ENCODE measurements at places on chromosomes 6 and 20. TPM values are rescaled to one million over a fixed set of nuclear protein-coding genes. Genes with fewer than 3 reads are reported as not detected.

CRYBG1 gene
- 1.6 TPM for total RNA-seq

GRCh38 chr6:1624851-1625781 lies 15.4 kb downstream of the FOXC1 start:
- no peak for DNase-seq

BPIFB4 gene
- total RNA-seq = not detected

OPRM1 gene
- total RNA-seq = not detected

GRCh38 chr6:63307581-63308246 lies 12.1 kb downstream of the LGSN start:
- no peak for DNase-seq

SEL1L2 gene
- 1.2 TPM for total RNA-seq

DNA sequence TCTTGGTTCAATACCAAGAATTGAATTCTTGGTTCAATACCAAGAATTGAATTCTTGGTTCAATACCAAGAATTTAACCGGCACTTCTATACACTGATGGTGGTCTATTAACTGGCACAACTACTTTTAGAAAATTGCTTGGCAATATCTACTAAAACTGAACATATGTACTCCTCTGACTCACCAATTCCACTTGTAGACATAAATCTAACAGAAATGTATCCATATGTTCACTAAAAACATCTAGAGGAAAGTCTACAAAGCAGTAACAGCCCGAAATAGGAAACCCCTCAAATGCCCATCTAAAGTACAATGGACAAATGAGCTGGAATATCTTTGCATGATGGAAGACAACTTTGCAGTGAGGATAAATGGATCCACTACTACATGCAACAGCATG lies 71.9 kb downstream of the KIF16B start:
- DNase-seq = no peak

GRCh38 chr6:75633045-75633444 lies 31.4 kb downstream of the SENP6 start:
- DNase-seq = no peak
